ENCODE measurements at places on chromosomes 2 and 18. TPM values are rescaled to one million over a fixed set of nuclear protein-coding genes. Genes with fewer than 3 reads are reported as not detected.

- DNase-seq = no peak
Measured at GRCh38 chr2:200668478-200668877, 82.7 kb downstream of the AOX1 start.

GRCh38 chr2:97769711-97770110, 56.3 kb downstream of the ZAP70 start:
- no peak for DNase-seq

Gene NIF3L1
- 44.7 TPM for total RNA-seq

Gene PROC
- total RNA-seq = not detected

Gene SPDYA
- 1.2 TPM for total RNA-seq

DNA sequence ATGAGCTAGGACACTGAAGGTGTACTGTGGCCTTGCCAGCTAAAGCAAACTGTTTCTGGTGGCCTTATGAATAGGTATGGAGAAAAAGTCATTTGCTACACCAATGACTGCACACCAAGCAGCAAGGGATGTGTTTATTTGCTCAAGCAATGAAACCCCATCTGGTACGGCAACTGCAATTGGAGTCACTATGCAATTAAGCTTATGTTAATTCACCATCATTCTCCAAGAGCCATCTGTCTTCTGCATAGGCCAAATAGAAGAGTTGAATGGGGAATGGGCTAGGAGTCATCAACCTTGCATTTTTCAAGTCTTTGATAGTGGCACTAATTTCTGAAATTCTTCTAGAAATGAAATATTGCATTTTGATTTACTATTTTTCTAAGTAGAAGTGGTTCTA, 372.0 kb downstream of the KCNJ3 start:
- no peak for DNase-seq

Measured in HCT116 (cell line).